ENCODE measurements at places on chromosomes 11 and 22.
A peak's percentile ranks its signal among the peaks of the same experiment; 100 is the strongest.

- no peak for DNase-seq
These were observed 770 bp upstream of the TSG101 start for GRCh38 chr11:18527512-18527911.

- no peak for DNase-seq
These were observed 908 bp downstream of the NADSYN1 start for GRCh38 chr11:71453918-71454304.

- DNase-seq = no peak
These were observed at the start of gene DRD2 for GRCh38 chr11:113475160-113475761. TSS of gene DRD2 (minus strand) at chr11:113475398. CDS start at chr11:113424651, 50,747 bp downstream.

DNA sequence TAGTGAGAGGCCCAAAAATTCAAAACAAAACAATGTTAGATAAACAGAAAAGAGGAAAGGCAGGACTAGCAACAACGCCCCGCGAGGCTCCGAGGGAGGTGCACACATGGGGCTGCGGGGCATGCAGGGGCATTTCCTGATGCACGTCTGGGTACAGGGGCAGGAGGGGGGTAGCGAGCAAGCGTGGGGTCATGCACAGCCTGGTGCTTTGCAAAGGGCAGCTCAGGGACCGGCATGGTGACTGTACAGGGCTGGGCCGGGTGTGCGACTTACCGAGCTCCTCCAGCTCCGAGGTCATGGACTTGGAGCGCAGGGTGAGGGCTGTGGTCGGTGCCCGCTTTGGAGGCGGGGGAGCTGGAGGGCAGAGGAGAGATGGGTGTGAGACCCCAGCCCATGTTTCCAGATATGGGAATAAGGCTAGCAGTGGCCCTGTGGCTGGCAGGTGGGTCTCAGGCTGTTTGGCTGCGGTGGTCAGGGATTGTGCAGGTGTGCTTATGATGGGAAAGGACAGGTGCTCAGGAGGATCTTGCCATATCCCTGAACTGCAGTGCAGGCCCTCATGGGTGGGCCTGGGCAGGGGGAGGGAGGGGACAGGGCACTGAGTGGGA, 103.7 kb downstream of the CTTN start:
- no peak for DNase-seq

DNA sequence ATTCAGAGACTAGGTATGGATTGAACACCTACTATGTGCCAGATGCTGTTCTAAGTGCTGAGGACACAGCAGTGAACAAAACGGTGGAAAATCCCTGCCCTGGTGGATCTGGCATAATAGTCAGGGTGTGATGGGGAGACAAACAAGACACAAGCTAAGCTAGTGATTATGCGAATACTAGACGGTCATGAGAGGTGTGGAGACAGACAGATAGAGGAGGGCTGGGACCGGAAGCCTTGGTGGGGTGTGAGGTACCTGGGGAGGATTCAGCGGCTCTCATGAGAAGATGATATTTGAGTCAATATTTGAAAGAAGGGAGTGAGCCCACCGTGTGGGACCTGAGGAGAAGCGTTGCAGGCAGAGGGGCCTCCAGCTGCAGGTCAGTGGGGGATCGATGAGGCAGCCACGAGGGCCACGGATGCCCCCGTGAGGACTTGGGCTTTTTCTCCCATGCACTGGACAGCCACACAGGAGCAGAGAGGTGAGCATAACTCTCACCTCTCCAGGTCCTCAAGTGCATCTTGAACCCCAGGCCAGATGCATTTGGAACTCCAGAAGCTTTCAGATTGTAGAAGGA, 4.7 kb downstream of the CD5 start:
- DNase-seq = no peak

- DNase-seq = no peak
These were observed 6.4 kb upstream of the ME3 start for GRCh38 chr11:86678823-86679222.

- no peak for DNase-seq
These were observed 1.5 kb upstream of the CACNA1I start for GRCh38 chr22:39569066-39569465.

GRCh38 chr11:12235947-12236743, 125.8 kb downstream of the MICAL2 start:
- peak; percentile 75 for DNase-seq

DNA sequence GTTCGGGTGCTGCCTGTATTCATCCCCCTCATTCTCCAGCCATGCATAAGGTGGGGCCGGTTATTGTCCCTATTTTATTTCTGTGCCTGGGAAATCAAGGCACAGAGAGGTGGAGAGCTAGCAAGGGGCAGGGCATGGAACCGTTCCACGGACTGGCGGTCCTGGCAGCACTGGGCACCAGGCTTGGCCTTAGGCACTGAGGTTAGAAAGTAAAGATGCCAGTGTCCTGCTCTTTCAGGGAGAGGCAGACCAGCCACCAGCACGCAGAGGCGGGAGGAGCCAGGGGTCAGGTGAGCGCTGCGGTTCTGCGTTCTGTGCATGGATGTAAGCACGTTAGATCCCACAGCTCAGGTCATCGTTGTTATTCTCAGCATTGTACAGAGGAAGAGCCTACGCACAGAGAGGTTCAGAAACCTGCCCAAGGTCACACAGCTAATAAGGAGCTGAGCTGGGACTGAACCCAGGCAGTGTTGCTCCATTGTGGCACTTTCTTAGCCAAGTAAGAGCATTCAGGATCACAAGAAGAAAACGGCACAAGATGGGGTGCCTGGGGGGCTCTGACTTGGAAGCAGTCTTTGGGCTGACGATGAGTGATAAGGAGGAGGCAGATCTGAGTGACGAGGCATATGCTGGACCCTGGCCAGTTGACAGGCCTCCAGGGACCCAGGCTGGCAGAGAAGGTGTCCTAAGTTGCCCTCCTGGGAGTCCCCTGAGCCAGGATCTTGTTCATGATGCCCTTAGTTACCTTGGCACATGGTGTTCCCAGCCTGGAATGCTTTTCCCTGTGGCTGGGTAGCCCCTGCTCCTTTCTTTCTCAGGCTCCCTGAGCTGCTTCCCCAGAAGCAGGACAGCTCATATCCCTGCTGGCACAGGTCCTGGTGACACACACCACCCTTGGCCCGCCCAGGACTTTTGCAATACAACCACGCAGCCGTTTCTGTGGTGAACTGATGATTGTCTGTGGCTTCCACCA, 41.1 kb downstream of the OSBPL5 start:
- no peak for DNase-seq

DNA sequence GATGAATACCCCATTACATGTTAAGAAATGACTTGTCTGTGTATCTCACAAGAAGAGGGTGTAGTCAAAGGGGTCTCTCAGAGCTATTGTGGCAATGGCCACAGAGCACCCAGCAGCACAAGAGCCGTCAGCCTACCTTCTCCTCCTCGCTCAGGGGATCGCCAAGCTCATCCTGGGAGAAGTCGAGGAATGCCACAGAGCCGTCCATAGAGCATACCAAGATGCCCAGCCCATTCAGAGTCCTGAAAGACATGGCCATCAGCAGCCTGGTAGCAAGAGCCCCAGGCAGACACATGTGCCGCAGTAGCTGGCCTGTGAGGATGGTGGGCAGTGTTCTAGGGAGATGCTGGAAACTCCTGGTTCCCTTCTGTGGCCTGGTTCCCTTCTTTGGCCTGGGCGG, 44.0 kb downstream of the HIRA start:
- no peak for DNase-seq

GRCh38 chr22:40410731-40411505, 40.5 kb downstream of the SGSM3 start:
- DNase-seq = no peak

DNA sequence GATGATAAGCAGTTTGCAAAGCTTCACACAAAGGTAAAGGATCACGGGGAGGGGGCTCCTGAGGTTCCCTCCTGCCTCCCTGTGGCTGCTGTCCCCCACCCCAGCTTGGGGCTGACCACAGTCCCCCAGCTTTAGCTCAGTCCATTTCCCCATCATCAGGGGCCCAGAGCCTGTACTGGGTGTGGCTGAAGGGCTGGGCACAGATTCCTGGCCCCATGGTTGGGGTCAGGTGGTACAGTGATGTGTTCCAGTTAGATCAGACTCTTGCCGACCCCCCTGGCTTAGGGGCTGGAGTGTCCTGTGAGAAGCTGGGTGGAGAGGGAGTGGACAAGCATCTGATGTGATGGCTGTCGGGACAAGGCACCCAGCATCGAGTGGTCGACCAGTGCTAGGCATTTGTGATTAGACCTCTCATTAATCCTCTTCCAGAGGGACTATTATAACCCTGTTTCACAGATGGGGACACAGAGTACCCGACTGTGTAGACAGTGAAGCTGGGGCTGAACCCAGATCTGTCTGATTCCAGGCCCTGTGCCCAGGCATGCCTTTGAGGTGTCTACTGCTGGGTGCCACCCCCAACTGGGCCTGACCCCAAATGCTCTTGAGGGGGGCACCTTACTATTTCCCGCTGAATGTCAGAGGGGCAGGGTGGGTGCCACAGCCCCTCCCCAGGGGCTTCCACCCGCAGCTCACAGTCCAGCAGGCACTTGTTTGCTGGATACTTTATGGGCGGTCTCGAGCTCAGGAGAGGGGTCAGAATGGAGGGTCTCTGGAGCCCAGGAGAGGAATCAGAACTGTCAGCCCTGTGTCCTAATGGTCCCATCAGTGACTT, 4.3 kb downstream of the SHANK3 start:
- DNase-seq = no peak

DNA sequence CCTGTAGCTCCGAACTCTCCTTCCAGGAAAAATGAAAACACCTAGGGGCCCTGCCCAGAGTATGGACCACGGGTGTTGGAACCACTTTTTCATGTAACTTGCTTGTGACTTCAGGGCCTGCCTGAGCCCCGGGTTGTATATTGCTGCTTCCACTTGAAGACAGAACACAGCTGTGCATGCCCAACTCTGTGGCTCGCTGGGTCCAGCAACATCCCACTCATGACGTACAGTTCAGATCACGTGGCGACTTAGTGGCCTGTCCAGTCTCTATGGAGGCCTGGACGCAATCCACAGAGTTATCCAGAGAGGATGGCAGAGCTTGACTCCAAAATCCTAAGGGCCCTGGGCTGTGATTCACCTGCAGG, 6.8 kb downstream of the C11orf21 start:
- DNase-seq = no peak

- DNase-seq = no peak
These were observed 1214.0 kb downstream of the BRD1 start for GRCh38 chr22:48613566-48614200.

- DNase-seq = no peak
These were observed 194.9 kb downstream of the BCR start for GRCh38 chr22:23375031-23375827.

GRCh38 chr11:106424111-106424510, 346.6 kb downstream of the AASDHPPT start:
- no peak for DNase-seq

DNA sequence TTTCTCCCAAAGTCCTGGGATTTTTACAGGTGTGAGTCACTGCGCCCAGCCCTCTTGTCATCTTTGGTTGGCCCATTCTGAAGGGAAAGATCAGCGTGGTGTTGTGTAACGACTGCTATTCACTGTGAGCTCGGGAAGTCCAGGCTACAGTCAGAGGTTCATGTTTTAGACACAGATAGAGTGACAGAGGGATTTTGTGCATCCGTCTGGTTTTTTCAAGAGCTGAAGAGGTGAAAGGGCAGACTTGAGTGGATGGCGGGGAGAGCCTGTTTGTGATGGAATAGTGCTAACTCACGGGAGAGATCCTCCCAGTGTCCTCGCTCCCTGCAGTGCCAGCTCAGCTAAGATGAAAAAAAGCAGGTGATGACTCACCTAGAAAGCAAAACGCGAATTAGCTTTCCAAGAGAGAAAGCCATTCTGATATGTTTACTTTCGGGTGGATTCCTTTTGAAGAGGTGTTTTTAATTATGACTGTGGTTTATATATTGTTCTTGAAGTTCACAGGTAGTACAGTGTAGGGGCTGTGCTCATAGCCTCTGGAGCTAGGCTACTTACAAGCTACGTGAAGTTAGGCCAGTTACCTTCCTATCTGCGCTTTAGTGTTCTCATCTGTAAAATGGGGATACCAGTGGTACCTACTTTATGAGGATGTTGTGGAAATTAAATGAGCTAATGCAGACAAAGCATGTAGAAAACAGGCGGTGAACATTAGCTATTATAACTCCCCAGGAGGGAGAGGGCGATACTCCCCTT, 67.2 kb downstream of the C11orf91 start:
- no peak for DNase-seq

- no peak for DNase-seq
These were observed 6.3 kb upstream of the KDM4F start for GRCh38 chr11:95042906-95043305.

DNA sequence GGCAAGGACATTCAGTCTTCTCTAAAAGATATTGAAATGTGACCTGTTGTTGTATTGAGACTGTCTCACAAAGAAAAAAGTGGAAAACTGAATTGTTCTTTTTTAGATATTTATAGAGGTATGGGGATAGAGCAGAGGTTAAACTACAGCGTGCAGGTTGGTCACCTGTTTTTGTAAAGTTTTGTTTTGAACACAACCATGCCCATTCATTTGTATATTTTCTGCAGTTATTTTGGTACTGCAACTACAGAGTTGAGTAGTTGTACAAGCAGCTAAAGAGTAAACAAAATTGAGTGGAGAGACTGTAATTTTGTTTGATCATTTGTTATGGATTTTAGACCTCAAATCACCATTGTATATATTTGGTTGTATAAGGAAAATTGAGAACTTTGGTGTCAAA, 11.3 kb downstream of the EED start:
- no peak for DNase-seq

- no peak for DNase-seq
These were observed 162.3 kb downstream of the TRIM29 start for GRCh38 chr11:119975561-119976152.

GRCh38 chr11:33575311-33575710, 125.3 kb downstream of the C11orf91 start:
- DNase-seq = no peak

- DNase-seq = no peak
These were observed 79.0 kb downstream of the MYO7A start for GRCh38 chr11:77207019-77207485.

DNA sequence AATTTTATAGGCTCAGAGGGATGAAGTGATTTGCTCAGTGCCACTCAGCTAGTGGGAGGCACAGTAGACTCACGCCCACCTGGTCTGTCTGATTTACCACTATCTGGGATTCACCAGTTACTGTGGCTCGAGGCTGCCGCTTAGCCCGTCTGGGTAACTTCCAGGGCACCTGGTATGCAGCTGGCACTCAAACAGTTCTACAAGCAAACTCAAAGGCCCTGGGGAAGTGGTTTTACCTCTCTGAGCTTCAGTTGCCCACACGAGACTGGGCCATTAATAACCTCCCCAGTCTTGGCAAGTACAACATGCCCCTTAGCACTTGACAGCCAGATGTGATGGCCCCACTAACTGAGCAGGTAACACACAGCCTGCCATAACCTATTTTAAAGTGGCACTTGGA, 2.6 kb downstream of the GDPD5 start:
- DNase-seq = no peak

DNA sequence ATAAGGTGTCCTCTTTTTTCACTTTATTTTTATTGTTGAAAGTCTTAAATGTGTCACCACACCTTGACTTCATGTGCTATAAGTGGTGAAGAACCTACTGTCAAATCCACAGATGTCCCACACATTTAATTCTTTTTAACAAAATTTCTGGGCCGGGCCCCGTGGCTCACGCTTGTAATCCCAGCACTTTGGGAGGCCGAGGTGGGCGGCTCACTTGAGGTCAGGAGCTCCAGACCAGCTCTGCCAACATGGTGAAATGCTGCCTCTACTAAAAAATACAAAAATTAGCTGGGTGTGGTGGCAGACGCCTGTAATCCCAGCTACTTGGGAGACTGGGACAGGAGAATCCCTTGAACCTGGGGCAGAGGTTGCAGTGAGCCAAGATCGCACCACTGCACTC, 3.0 kb downstream of the CBL start:
- no peak for DNase-seq
